ENCODE measurements at places on chromosomes 4 and X.

DNA sequence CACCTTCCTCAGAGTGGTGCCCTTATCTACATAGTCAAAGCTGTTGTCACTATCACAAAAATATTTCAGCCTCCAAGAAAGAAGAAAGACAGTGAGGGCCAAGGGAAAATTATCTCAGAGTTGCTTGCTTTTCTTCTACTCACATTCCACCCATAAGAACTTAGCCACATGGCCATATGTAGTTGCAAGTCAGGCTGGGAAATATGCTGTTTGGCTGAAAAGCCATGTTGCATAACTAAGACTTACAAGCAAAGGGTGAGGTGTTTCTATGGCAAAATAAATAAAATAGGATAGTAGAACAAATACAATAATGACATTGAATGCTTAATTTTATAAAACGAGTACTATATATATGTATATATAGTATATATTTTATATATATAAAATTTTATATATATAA lies 365.9 kb upstream of the PABPC4L start:
- DNase-seq, result no peak

DNA sequence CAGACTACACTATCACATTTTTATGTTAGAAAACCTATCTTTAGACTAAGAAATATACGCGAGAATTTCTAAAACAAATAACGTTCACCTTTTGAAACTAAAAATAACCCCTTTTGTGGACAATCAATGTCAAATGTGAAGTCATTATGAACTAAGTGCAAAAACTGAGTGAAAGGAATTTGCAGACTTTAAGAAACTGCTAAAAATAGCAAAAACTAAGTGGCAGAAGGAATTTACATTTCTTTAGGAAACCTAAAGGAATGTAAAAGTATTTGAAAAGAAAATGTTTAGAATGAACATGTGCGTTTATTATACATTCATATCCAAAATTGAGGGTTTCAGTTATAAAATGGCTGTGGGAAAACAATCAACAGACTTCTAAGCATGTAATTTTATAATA lies 58.3 kb downstream of the VEGFC start:
- DNase-seq, result no peak

GRCh38 chrX:7996414-7996813 lies 69.2 kb upstream of the PNPLA4 start:
- DNase-seq, result no peak

DNA sequence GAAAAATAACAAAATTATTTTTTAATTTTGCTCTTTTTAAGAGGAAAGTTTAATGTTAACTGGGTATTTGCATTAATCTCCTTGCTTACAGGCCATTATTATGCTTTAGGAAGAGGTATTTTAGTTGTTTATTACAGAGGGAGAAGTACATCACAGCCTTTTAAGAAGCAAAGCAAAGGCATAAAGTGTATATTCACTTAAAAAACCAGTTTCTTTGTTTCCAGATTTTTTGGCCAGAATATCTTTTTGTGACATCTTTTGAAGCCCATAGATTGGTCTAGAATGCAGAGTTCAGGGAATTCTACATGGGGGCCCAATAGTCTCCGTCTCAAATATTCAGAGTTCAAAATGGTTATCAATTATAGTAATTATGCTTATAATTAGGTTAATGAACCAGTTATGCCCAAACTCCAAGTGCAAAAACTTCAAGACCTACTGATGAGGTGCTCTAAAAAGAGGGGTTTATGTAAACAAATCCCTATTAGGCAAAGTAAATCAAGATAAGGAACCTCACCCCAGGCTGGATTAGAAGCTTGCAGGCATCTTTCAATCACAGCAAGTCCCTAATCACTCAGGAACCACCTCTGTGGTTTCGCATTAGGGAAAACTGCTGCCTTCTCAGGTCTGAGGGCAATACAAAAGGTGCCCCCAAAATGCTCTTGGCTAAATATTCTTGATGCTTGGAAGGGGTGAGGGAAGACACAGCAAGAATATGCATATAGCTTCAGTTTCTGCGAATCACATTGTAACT lies 1.4 kb downstream of the CXXC4 start:
- DNase-seq, result no peak

GRCh38 chrX:12871257-12871656 lies 4.4 kb downstream of the TLR7 start:
- DNase-seq, result no peak
